A549 treated with AZD2906 at 1 μM for 4 hours (cell line): ENCODE measurements at places on chromosomes 1 and 21. TPM values are rescaled to one million over a fixed set of nuclear protein-coding genes. Genes with fewer than 3 reads are reported as not detected.

Gene FCRL6
- not detected in 5 replicates for total RNA-seq

Gene CD101
- 0.22 to 0.44 TPM (median 0.32 TPM) in 5 replicates for total RNA-seq

Gene OPRD1
- total RNA-seq = 0.01 to 0.07 TPM (median 0.02 TPM) in 5 replicates

Gene OR2T1
- not detected in 5 replicates for total RNA-seq

Gene RC3H1
- 4.5 to 5.7 TPM (median 5.4 TPM) in 5 replicates for total RNA-seq

Gene GBP7
- total RNA-seq = not detected in 5 replicates

Gene CROCC
- total RNA-seq = 6.4 to 9.6 TPM (median 7.0 TPM) in 5 replicates

Gene GRIK3
- not detected in 5 replicates for total RNA-seq

Gene DRAM2
- total RNA-seq = 17.7 to 20.4 TPM (median 19.1 TPM) in 5 replicates
